ENCODE measurements at places on chromosomes 5 and 9.

- DNase-seq = no peak
These were observed 138.2 kb upstream of the MINAR2 start for GRCh38 chr5:129609710-129610109.

DNA sequence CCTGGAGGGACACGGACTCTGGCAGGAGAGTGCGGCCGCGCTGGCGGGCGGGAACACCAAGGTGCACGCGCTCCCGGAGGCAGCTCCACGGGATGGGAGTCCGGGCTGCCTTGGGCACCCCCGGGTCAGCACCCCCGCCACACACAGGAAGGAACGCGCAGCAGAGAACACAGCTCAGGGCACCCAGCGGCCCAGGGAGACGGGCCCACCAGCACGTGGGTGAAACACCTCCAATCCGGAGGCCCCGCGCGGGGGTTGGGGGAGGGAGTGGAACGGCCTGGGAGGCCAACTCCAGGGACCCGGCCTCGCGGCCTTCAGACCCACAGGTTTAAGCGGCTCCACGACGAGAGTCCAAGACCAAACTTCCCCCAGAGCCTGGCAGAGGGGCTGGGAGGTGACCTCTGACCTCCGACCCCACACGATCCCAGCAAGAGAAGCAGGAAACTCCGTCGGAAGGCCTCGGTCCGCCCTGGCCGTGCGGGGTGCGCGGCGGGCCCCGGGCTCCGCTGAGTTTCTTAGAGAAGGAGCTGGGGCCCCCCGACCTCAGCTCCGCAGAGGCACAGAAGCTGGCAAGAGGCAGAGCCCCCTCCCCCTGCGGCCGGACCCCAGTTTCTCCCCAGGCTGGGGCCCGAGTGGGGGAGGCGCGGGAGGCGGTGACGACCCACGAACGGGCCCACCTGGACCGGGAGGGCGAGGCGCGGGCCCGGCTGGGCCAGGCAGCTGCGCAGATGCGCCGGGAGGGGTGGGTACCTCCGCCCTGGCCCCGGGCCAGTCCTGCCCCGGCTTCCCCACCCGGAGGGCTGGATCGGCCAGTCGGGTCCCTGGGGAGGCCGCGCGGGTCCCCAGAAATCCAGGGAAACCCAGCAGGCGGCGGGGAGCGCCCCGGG is 851 bp downstream of the NACC2 start:
- peak; percentile 37 for DNase-seq

GRCh38 chr5:172744123-172745104 is 26.6 kb downstream of the DUSP1 start:
- no peak for DNase-seq

GRCh38 chr5:53311681-53312080 is 168.7 kb upstream of the FST start:
- DNase-seq = no peak

- DNase-seq = no peak
These were observed 125.7 kb downstream of the SEMA6A start for GRCh38 chr5:116448870-116449427.

- DNase-seq = no peak
These were observed 6.7 kb downstream of the TMEM174 start for GRCh38 chr5:73179730-73180129.

- DNase-seq = no peak
These were observed 21.6 kb downstream of the FBXL7 start for GRCh38 chr5:15521381-15522186.
